ENCODE measurements at places on chromosomes 6 and 20.
A peak's percentile ranks its signal among the peaks of the same experiment; 100 is the strongest.

DNA sequence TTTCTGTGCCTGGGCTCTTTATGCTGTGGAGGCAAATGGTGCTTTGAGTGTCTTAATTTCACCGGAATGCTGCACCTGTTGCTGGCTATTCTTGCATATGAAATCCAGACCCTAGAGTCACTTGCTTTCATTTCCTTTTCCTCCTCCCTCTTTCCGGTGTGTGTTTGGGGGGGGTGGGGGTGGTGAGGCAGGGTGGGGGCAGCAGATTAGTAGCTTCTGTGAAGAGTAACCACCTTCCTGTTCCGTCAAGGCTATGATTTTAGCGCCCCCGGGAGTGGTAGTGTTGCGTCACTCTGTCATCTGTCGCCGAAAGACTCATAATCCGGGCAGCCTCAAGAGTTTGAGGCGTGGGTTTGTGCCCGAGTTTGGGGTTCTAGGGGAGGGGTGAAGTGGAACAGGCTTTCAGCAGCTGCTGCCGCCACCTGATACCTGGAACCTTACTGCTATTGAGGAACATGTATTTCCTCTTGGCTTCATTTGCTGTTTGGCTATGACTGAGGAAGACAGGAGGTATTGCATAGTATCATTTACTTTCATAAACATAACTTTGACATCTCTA, 49.1 kb downstream of the UTRN start:
- no peak for DNase-seq

DNA sequence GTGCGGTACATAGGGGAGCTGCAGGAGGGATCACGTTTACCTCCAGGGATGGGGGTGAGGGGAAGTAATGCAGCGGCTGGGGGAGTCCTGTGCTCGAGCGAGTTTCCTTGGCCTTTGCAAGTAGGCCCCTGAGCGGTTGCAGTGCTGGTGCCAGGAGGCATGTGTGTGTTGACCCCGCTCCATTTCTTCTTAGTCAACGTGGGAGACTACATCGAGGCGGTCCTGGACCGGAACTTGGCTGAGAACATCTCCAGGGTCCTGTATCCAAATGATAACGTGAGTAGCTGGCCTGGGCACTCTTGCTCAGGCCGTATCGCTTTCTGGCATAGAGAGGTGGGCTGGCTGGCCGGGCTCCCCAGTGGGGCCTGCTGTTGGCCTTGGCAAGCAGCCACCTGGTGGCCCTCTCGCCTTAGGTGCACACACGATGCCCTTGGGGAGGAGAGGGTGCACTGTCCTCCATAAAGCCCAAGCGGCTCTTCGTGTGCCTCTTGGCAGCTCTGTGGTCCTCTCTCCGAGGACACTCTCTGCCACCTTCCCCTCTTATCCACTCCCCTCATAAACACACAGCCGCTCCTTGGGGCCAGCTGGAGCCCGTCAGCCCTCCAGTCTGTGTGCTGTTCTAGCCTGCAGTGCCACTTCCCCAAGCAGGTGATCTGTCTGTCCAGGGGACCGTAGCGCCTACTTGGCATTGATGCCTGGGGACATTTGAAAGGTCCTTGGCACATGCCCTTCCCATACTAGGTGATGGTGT, 29.3 kb downstream of the PYGB start:
- no peak for DNase-seq

DNA sequence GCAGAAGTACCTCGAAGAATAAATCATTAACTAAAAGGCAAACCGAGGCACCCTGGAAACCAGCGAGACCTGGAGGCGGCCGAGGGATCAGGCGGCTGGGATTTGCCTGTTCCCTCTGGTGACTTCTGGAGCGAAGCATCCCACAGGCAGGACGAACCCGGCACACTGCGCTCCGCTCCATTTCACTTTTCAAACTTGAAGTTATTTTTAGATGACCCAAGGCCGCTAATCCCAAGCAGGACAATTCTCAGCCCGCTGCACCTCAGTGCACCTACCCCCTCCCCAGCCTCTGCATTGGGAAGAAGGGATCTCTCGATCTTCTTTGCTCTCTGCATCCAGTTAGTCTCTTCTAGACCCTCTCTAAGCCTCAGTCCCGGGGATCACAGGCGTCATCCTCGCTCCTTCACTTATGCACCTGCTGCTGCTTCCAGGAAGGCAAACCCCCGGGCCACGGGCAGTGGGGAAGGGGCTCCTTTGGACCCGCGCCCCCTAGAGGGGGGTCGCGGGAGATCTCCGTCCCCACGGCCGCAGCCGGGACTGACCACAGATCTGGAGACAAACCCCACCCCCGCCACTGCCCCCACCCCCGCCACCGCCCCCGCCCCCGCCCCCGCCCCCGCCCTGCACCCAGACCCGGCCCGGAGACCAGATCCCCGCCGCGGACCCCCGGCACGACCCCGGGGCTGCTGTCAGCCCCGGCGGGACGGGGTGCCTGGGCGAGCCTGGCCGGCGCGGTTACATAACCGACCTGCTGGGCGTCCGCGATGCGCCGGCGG, 636 bp downstream of the RCAN2 start:
- DNase-seq, result no peak

DNA sequence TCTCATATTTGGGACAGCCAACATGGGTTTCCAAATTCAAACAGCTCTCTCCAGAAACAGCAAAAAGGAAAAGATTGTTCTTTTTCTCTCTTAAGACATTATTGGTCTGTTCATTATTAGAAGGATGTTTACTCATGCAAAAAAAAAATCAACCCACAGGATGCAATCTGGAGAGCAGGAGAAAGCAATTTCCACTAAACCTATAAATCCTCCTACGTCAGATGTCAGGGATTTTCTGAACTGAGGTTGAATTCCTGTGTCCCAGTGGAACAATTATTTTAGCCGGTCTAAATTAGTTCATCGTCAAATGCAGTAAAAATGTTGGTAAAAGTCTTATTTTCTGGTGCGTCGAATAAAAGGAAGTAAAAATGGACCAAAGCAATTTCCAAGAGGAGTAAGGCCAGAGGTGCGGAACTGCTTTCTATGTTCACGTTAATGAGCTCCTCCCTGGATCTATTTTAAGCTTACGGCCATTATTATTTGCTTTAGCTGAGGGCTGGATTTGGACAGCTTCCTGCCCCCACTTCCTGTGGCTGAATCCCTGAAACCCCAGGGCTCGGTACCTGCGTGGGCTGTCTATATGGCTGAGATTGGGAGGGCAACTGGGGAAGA, at the start of gene GABRR1:
Gene GABRR1 (minus strand): TSS at position 60 of the 612 bp plus-strand sequence. CDS start 36 bp downstream, at position 24.
- peak; percentile 14 for DNase-seq

DNA sequence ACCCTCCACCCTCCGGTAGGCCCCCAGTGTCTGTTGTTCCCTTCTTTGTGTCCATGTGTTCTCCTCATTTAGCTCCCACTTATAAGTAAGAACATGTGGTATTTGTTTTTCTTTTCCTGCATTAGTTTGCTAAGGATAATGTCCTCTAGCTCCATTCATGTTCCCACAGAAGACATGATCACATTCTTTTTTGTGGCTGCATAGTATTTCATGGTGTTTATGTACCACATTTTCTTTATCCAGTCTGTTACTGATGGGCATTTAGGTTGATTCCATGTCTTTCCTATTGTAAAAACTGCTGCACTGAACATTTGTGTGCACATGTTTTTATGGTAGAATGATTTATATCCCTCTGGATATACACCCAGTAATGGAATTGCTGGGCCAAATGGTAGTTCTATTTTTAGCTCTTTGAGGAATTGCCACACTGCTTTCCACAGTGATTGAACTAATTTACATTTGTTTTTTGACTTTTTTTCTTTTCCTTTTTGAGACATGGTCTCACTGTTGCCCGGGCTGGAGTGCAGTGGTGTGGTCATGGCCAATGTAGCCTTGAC, 4.5 kb downstream of the KPNA5 start:
- no peak for DNase-seq

- no peak for DNase-seq
Measured at GRCh38 chr6:166419717-166420116, 37.0 kb upstream of the MPC1 start.

GRCh38 chr6:32933661-32934085, 7.2 kb downstream of the HLA-DMB start:
- peak; percentile 41 for DNase-seq

- DNase-seq, result no peak
Measured at GRCh38 chr20:19890445-19891051, 126.6 kb upstream of the NAA20 start.

- no peak for DNase-seq
Measured at GRCh38 chr6:2766767-2767656, 1.8 kb downstream of the WRNIP1 start.

DNA sequence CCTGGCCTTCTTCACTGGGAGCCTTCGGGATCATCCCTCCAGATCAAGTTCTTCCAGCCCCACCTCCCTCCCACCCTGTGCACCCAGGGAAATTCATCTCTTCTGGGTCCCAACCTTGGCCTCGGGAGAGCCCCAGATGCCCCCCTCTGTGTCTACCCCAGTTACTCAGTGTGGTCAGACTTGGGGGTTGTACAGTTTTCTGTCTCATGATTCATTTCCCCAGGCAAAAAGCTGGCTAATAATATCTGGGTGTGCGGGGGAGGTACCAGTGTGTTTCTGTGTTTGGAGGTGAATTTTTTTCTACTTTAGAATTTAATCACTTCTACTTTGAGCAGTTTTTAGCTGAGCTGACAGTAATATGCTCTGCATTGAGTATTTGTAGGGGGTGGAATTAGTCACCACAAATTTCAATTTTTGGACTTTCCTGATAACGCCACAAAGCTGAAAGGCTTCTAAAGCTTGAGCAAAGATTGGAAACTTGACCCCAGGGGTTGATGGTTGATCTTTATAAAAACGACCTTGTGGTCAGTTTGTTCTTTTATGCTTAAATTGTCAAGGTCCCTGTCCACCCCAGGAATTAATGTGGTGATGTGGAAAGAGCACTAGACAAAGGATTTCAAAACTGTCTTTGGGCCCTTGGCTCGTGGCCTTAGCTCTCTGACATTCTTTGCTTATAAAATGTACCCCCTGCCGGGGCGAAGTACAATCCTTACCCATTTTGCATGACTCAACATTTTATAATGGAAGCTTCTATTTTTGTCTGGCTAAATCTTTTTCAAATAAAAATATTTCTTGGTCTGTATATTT, 284.7 kb upstream of the TAB2 start:
- peak; percentile 56 for DNase-seq

- DNase-seq, result no peak
Measured at GRCh38 chr6:490251-491037, 98.9 kb downstream of the IRF4 start.

- DNase-seq, result no peak
Measured at GRCh38 chr6:40946738-40947301, 92.2 kb downstream of the UNC5CL start.

GRCh38 chr6:122214605-122215318, 184.7 kb upstream of the HSF2 start:
- no peak for DNase-seq

DNA sequence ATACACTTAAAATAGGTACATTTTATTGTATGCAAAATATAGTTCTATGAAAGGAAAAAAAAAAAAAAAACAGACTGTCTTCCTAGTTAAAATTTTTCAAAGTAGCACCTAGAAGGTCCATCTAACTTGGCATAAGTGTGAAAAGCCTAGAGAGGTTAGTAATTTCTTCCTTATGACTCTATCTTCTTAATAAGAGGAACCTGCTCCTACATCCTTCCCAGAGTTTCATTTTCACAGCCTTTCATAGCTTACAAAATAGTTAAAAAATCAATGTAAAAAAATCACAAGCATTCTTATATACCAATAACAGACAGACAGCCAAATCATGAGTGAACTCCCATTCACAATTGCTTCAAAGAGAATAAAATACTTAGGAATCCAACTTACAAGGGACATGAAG, 28.8 kb downstream of the OGFRL1 start:
- no peak for DNase-seq

DNA sequence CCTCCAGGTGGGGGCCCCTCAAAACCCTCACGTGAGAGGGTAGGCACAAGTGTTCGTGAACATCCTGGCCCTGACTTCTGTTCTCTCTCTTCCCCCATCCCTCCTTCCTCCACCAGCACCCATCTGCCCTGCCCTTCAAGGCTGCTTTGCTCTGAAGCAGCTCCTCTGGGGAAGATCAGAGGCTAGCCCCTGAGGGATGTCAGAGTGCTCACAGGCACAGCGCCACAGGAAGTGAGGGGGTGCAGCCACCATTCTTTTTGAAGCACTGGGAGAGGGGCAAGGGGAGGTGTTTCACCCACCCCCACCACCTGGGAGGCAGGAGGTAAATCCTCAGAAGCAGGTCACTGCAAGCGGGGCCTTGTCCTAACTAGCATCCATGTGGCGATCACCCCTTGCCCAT, 11.4 kb downstream of the MOCS1 start:
- no peak for DNase-seq

GRCh38 chr6:146456886-146457285, 86.7 kb upstream of the RAB32 start:
- DNase-seq, result no peak

GRCh38 chr6:83055366-83055964, 10.2 kb downstream of the UBE3D start:
- DNase-seq, result no peak

DNA sequence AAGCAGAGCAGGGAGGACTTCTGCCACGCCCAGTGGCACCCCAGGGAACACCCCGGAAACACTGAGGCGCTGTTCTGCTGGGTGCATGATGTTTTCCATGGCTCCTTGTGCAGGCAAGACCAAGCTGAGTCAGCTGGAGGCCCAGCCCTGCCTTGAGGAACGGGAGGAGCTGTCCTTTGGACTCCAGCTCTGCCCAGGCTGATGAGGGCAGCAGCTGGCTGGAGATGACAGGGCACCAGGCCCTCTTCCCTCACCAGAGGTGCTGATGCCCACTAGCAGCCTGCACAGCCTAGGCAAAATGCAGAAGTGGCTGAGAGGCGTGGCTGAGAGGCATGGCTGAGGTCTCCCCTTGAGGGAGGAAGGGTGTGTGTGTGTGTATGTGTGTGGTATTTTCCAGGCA, 2.4 kb downstream of the C6orf132 start:
- no peak for DNase-seq

DNA sequence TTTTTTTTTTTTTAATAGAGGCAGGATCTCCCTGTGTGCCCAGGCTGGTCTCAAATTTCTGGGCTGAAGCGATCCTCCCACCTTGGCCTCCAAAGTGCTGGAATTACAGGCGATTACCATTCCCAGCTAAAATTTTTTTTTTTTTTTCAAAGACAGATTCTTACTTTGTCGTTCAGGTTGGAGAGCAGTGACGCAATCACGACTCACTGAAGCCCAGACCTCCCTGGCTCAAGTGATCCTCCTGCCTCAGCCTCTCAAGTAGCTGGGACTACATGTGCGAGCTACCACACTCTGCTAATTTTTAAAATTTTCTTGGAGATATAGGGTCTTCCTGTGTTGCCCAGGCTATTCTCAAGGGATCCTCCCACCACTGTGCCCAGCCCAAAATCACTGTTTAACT, 58.0 kb upstream of the MYO6 start:
- no peak for DNase-seq

GRCh38 chr6:3718407-3718806, 33.1 kb downstream of the PXDC1 start:
- DNase-seq, result no peak

DNA sequence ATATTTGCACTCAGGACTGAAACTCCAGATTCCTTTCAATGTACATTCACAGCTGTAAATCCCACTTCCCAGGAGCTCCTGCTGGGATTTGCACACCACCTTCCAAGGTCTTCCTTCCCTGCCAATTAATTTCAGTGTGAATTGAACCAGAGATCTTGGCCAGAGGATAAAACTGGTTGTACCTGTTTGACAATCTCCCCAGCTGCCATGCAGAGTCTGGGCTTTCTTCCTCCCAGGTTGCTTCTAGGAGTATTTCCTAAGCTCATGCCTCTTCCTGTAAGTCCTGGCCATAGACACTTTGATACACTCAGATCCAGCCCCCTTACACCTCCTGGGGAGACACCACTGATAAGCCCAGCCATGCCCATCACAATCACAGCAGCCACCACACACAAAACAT, 15.6 kb downstream of the MAFB start:
- DNase-seq, result no peak
